Coronary artery (tissue), 2 donors: ENCODE measurements at places on chromosomes 11 and 22.

DNA sequence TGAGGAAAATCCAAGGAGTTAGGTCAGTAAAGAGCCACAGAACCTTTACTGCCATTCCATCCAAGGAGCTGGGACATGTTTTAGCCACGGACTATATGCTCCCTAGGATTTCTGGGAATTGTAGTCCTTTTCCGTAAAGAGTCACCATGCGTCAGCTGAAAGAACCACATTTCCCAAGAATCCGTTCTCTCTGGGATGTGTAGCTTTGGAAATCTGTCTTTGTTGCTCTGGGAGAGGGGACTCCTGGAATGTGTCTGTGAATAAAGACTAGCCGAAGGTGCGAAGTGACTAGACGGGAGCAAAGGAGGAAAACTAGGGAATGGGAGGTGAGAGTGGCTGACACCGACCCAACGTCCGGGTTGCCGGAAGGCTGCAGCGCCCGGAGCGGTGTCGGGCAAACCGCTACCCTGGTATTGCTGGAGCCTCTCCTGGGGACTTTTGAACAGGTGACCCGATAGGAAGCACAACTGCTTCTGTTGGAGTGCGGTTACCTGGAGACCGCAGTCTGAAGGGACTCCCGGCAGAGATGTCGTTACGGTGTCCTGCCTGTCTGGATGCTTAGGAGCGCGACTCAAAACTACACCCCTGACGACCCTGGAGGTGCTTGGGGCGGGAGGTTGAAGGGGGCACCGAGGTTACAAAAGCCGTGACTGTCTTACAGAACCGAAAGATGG lies at the start of gene IFTAP:
IFTAP (plus strand) TSS at position 187 of the 674 bp plus-strand sequence. CDS start 15,602 bp downstream, outside the sequence.
- DNase-seq: peak; percentile 76

GRCh38 chr22:22866381-22867111 lies 21.1 kb upstream of the IGLL5 start:
- DNase-seq: no peak

DNA sequence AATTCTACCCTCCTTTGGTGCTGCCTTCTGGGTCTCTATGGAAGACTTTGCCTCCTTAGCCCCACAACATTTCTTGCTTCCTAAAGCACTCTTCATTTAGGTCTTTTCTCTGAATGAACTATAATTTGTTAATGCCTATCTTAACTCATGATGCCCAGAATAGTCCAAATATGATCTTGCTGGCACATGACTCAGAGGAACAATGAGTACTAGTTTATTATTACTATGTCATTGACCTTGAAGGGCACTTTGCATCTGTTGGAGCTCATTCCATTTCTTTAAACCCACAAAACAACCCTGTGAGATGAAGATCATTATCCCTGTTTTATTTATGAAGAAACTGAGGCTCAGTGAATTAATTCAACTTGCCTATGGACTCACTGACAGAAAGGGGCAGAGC lies 320.2 kb upstream of the PLET1 start:
- DNase-seq: no peak

GRCh38 chr22:26642465-26643417 lies 14.6 kb upstream of the MIAT start:
- no peak for DNase-seq

- no peak for DNase-seq
Measured at GRCh38 chr22:18997306-18997924, 61.3 kb upstream of the PRODH start.
